ENCODE measurements at places on chromosomes 1 and 21.

DNA sequence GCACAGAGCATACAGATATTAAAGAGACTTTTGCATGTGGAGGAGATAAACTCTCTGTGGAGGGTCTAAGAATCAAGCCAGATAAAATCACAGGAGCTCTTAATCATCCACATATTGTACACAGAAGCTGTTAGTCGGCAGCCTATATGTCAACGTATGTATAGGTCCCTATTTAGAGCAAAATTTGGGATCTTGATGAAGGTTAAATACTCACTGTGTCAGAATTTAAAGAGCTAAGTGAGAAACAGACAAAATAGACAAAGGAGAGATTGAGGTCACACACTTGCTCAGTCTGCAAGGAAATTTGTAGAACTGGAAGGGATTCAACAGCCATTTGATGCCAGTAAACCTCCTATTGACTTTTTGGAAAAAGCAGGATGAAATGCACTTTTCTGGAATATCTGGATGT is 4.1 kb upstream of the IRF2BP2 start:
- DNase-seq: no peak

DNA sequence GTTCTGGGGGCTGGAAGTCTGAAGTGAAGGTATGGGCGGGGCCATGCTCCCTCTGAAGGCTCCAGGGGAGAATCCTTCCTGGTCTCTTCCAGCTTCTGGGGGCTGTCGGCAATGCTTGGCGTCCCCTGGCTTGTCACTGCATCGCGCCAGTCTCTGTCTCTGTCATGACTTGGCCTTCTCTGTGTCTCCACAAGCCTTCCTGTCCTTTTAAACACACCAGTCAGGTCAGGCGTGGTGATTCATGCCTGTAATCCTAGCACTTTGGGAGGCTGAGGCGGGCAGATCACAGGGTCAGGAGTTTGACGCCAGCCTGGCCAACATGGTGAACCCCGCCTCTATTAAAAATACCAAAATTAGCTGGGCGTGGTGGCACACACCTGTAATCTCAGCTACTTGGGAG is 125.3 kb downstream of the ACTL8 start:
- no peak for DNase-seq

DNA sequence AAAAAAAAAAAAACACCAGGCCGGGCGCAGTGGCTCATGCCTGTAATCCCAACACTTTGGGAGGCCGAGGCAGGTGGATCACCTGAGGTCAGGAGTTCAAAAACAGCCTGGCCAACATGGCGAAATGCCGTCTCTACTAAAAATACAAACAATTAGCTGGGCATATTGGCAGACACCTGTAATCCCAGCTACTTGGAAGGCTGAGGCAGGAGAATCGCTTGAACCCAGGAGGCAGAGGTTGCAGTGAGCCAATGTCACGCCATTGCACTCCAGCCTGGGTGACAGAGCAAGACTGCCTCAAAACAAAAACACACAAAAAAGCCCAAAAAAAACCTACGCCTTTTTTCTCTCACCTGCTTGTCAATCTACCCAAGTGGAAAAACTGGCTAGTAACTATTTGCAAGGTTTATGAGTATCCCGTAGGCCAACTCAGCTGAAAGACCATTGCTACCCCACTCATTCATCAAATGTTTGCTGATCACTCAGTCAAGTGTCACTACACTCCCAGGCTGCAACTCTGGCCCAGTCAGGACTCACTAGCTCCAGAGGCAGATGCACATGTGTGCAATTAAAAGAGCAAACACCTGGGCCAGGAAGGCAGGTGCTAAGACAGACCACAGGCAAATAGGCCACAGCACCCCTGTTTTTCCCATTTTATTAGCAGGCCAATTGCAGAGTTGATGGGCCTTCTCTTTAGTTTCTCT is 2.0 kb downstream of the CSRP1 start:
- DNase-seq: no peak

GRCh38 chr1:186503190-186503589 is 42.3 kb upstream of the PDC start:
- DNase-seq: no peak

GRCh38 chr21:32448803-32449594 is 36.5 kb downstream of the EVA1C start:
- DNase-seq: no peak

DNA sequence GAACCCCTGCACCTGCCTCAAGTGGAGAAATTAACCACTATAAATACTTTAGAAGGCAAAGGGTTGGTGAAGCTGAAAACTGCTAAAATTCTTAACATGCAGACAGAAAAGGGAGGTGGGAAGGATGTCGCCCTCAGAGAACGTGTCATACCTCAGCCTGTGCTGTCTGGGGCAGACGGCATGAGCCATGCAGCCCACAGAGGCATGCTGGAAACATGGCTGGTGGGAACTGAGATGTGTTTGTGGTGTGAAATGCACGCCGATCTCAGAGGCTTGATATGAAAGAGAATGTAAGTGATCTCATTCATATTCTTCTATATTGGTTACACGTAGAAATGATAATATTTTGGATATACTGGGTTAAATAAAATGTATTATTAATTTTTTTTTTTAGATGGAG is 16.3 kb downstream of the AGPAT3 start:
- no peak for DNase-seq

- no peak for DNase-seq
Measured at GRCh38 chr21:39176271-39176709, 7.0 kb downstream of the PSMG1 start.

GRCh38 chr21:30695956-30696355 is 22.6 kb downstream of the KRTAP21-3 start:
- no peak for DNase-seq

GRCh38 chr1:157236072-157236471 is 97.9 kb upstream of the ETV3 start:
- no peak for DNase-seq

GRCh38 chr1:5865056-5865455 is 127.2 kb downstream of the NPHP4 start:
- DNase-seq: no peak

- DNase-seq: no peak
Measured at GRCh38 chr1:73587080-73587479, 610.9 kb downstream of the LRRIQ3 start.

GRCh38 chr1:195763907-195764374 is 844.3 kb downstream of the KCNT2 start:
- DNase-seq: no peak

DNA sequence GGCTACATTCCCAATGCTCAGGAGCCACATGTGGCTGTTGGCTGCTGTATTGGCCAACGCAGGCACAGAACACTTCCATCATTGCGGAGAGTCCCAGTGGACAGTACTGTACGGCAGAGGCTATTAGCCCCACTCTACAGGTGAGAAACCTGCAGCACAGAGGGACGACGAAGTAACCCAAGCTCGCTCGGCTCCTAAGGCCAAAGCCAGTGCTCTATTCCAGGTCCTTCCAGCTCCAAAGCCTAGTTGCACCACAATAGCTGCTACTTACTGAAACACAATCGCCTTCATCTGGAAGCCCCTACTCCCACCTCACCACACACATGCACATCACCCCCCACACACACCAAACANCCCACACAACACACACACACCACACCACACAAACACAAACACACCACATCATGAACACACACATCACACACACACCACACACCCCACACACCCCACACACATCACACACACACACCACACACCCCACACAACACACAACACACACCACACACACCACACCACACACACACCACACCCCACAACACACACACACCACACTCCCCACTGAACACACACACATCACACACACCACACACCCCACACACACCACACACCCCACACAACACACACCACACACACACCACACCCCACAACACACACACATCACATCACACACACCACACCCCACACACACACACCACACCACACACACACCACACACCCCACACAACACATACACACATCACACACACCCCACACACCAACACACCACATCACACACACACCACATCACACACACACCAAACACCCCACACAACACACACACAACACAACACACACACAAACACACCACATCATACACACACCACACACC is 3.2 kb downstream of the LYPD8 start:
- no peak for DNase-seq

DNA sequence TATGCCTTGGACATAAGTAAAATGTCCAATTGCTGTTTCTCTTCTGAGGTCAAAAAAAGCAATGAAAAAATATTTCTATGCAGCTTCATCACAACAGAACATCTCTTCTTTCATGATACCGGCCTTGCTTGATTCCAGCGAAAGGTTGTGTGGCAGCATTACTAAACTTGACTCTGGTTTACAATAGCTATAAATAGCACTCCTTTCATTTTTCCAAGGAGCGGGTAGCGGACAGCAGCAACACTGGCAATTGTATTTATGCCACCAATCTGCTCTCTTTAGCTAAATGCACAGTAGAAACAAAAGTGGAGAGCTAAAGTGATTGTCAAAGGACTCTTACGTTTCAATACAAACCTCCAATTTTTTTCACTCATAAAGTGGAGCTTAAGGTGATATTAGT is 7.5 kb upstream of the DAB1 start:
- no peak for DNase-seq

DNA sequence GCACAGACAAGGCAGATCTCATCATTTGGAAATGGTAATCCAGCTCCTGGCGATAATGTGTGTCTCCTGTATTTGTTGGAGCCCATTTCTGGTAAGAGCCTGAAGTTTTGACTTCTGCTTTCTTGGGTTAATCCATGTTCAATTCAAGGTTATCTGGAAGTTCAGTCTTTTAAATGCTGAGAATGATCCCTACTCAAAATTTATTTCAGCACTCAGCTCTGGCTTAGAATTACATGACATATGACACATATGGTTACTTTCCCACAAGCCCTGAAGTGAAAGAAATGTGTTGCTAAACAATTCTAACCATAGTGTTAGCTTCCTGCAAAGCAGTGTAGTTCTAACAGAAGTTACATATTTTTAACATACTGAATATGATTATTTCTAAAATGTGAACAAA is 2.7 kb downstream of the PTGFR start:
- DNase-seq: no peak

Data from activated T-cell treated with anti-CD3 and anti-CD28 coated beads for 4 hours (primary cell).